ENCODE measurements at places on chromosomes 4 and X. TPM values are rescaled to one million over a fixed set of nuclear protein-coding genes. Genes with fewer than 3 reads are reported as not detected.

TCEANC gene
- total RNA-seq: 3.6 TPM

LGI2 gene
- not detected for total RNA-seq

PPP2R2C gene
- total RNA-seq: not detected

NXF2 gene
- not detected for total RNA-seq

GAGE12J gene
- total RNA-seq: not detected

SPANXB1 gene
- total RNA-seq: not detected

PRIMPOL gene
- 10.7 TPM for total RNA-seq

DNAAF6 gene
- total RNA-seq: not detected

GABRB1 gene
- total RNA-seq: 0.18 TPM

USP27X gene
- 1.8 TPM for total RNA-seq

GYG2 gene
- total RNA-seq: 11.4 TPM

PPEF2 gene
- not detected for total RNA-seq

SLC10A4 gene
- not detected for total RNA-seq

ASB5 gene
- total RNA-seq: 2.4 TPM

GSPT2 gene
- total RNA-seq: 4.6 TPM

PRDM5 gene
- 17.7 TPM for total RNA-seq

RNF175 gene
- total RNA-seq: not detected

MAGEC2 gene
- 0.14 TPM for total RNA-seq

OTUD6A gene
- total RNA-seq: not detected

G6PD gene
- 90.3 TPM for total RNA-seq

AKAP14 gene
- not detected for total RNA-seq

BLTP1 gene
- total RNA-seq: 70.2 TPM

FHDC1 gene
- 0.18 TPM for total RNA-seq

GAGE2A gene
- not detected for total RNA-seq

FHIP1A gene
- 0.43 TPM for total RNA-seq

GABRG1 gene
- total RNA-seq: not detected

NLRP2B gene
- under 0.01 TPM for total RNA-seq

FMR1 gene
- 28.5 TPM for total RNA-seq

KLB gene
- total RNA-seq: not detected

LONRF3 gene
- total RNA-seq: 0.28 TPM

UCHL1 gene
- total RNA-seq: 500 TPM

CSAG2 gene
- not detected for total RNA-seq

SASH3 gene
- not detected for total RNA-seq

FAT4 gene
- 8.1 TPM for total RNA-seq

ADGRG2 gene
- total RNA-seq: under 0.01 TPM

OTC gene
- not detected for total RNA-seq
